ENCODE measurements at places on chromosomes 3 and 15.

GRCh38 chr15:38111070-38111469 lies 141.6 kb upstream of the SPRED1 start:
- DNase-seq = no peak

DNA sequence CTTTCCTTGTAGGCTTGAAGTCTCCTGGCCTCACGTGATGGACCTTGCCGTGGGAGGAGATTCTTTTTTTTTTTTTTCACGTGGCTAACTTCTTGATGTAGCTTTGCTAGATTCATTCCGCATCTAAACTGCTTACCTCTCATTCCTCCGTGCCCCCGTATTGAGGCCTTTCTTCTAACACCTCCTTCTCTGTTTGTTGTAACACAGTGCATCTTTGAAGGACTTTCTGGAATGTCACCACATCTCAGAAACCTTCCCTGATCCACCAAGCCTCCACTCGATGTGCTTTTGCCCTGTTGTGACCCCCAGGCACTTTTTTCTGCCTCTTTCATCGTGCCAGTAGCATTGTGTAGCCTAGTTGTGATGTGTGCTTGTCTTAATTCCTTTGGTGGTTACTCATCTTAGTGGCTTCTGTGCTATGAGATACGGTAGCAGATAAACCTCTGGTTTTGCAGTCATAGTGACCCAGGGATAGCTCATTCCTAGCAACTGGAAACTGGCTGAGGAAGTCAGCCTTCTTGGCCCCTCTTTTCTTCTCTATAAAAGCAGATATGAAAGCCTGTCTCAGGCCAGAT lies 1.6 kb upstream of the BNC1 start:
- peak; percentile 93 for DNase-seq

GRCh38 chr15:74832826-74833225 lies 6.4 kb downstream of the CPLX3 start:
- no peak for DNase-seq

GRCh38 chr15:32747921-32748342 lies 30.1 kb downstream of the GREM1 start:
- DNase-seq = no peak

DNA sequence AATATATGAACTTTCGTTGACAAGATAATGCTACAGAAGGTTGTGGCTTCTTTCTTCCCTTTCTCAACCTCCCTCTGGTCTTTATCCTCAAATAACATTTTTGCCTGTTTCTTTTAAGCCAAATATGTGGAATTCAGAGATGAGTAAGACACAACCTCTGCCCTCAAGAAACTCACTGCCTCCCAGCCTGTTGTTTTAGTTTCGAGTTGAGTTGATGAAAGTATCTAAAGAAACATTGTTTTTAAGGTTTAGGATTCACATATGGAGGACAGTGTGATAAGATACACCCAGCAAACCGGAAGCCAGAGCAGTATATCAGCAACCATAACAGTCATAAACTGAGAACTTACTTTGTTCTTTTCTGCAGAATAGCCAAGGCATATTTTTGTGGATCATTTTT lies 218.6 kb downstream of the THSD4 start:
- DNase-seq = no peak

DNA sequence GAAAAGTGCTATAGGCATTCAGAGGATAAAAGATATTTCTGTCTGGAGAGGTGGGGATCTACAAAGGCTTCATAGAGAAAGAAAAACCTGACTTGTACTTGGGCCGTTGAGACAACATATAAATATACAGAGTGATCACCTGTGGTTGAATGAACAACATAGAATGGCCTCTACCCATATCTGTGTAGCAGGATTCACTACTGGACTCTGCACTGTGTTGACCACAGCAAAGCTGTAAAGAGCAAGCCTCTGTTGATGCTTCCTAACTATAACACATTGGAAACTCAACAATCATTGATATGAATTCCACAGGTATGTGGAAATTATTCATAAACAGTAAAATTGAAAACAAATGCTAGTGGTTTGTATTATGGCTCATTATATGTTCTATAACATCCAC lies 19.1 kb upstream of the LPP start:
- DNase-seq = no peak

Data from kidney tubule cell (primary cell).